ENCODE measurements at places on chromosomes 12 and 14.

DNA sequence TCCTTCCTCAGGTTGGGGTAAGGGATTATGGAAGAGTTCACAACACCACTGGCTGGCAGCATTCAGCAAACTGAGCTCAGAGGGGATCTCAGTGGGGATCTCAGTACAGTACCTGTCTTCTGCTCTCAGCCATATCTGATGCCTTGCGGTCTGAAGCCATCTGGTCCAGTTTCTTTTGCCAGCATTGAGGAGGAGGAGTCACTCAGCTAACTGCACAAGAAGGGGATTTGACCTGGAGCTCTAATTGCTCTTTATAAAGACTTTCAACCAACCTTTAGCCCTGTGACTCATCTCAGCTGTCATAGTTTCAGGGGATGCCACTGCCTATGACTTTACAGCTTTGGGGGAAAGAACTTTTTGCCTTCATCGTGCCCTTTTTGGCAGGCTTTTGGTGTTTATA lies 44.9 kb downstream of the JKAMP start:
- no peak for DNase-seq

DNA sequence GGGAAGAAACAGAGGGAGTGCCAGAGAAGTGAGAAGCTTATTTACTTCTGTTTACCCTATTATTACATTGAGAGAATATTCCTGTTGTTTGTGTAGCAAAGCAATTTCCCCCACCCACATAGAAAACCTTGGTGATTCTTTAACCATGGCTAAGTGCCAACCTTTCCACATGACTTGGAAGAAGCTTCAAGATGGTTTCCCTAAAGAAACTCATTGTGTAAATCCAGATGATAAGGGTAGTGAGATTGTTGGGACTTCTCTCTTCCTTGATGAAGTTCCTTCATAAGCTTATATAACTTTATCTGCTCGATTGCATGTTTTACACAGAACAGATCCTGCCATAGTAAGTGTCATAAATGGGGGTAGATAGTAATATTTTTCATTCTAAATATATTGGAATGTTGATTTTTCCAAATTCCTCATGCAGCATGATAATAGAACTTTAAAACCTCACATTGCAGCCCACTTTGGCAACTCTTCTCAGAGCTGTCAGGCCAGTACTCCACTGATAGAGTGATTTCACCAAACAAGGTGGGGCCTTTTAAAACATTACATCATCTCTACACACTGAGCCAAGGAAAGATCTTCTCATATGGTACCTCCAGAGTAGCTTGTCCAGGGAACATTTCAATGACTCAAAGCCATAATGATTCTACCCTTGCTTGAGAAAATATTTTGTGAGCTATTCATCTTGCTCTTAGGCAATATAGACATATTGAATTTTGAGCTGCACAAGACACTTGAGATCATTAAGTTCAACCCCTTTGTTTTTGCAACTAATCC lies 47.8 kb upstream of the KIF21A start:
- no peak for DNase-seq

GRCh38 chr14:102194856-102195255 lies 55.2 kb downstream of the WDR20 start:
- no peak for DNase-seq

DNA sequence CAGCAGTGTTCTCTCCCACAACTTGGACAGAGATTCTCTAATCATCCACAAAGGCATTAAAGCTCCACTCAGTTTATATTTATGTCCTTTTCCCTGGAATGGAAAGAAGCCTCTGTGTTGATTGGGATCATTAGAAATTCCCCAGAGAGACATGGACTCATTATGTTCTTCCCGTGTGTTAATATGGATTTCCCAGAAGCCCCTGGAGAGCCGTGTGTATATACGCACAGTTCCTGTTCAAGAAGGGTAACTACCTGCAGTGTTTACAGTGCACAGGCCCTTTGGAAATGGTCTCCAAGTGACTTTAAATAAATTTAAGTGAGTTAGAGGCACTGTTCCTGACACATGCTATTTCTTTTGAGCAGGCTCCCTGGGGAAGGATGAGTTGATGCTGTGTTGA lies 428.0 kb upstream of the TMTC1 start:
- no peak for DNase-seq

GRCh38 chr14:79608446-79608845 lies 602.9 kb downstream of the DIO2 start:
- no peak for DNase-seq

GRCh38 chr12:119528241-119528640 lies 65.3 kb upstream of the TMEM233 start:
- peak; percentile 1 for DNase-seq

DNA sequence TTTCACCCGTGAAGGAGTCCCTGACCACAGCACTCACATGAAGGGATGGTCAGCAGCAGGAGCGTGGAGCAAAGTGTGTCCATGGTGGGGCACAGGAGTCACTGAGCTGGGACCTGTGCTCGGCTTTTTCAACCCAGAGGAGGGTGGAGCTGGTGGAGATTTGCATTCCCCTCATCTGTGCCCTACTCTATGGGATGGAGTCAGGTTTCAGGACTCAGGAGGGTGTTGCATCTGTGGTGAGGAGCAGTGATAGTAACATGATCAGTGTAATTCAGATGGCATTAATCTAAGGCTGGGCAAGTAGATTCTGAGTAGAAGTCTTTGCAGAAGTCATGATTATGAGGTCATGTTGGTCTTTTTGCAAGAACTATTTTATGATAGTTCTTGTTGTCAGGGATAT lies 511.9 kb downstream of the TMEM121 start:
- DNase-seq, result no peak

GRCh38 chr12:13472690-13473089 lies 276.2 kb downstream of the EMP1 start:
- DNase-seq, result no peak

GRCh38 chr12:6604259-6605029 lies 2.7 kb downstream of the CHD4 start:
- DNase-seq, result no peak
